GM12892 (cell line): ENCODE measurements at places on chromosomes 6 and 20.

DNA sequence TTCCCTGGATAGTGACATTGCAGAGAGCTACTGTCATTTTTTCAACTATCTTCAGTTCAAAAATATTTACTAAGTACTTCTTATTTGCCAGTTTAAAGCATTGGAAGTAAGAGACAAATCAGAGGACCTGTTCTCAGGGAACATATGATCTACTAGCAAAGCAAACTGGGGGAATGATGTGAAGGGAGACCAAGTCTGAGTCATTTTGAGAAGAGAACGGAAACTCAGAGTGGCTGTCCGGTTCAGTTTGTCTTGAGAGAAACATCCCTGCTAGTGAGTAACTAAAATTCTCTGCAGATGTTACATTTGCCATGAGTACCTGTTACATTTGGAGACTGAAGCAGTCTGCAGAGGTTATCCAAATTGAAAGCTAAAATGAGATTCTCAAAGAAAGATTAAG lies 118.3 kb downstream of the KCNQ5 start:
- no peak for DNase-seq

DNA sequence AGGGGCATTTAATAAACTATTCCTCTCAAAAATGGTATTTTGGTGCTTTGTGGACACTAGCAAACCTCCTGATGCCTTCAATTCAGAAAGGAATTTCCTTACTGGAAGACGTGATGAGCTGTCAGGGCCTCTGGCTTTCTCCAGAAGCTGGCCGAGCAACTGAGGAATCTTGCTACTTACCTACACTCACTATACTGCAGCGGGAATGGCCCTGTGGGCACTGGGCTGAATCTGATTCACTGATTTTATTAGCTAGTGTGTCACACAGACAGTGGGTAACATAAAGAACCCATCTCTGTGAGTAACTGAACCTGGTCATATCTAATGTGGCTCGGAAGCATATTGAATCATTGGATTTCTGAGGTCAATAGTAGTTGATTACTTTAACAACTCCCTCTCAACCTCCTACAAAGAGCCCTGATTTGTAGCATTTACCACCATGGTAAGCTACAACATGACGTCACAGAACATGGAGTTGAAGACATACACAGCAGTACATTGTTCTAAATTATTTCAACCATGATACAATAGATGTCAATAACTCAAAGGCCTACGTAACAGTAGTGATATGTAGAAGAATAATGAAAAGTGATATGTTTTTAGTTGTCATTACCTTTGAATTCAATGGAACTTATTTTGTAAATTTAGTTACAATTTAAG lies 232.1 kb downstream of the SYNE1 start:
- DNase-seq = no peak

DNA sequence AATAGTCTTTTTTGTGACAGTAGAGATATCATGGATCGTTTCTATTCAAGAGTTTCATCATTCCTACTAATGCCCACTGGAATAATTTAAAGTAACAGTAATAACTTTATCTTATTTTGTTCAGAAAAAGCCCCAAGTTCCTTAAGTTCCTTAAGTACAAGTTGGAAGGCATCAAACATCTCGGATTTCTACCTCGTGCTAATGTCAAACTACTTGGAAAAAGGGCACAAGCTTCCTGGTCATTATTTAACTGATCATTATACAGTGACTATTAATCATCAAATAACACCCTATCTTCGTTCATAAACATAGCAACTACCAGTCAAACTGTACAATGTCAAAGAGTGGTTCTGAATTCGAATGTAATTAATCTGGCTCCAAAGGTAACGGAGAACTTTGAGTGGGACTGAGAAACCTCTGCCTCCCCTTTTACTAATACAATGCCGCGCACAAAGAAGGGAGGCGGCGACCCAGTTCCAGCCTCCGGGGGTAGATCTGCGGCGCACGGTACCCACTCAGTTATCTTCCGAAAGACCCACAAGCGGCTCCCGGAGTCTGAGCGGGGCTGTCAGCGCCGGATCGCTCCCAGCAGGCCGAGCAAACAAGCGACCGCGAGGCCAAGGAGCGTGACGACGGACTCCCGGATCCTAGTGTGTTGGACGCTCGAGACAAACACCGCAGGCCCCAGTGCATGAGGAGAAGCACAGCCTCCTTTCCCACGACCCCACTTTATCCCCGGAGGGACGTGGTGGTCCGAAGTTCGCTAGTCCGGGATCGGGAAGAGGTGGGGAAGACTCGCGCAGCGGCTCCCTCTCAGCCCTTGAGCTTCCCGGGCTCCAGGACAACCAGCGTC lies 716 bp downstream of the SHPRH start:
- DNase-seq = peak; percentile 17

GRCh38 chr6:167470836-167471547 lies 146.1 kb downstream of the TTLL2 start:
- no peak for DNase-seq

- no peak for DNase-seq
Measured at GRCh38 chr6:56102216-56102615, 145.2 kb downstream of the COL21A1 start.

DNA sequence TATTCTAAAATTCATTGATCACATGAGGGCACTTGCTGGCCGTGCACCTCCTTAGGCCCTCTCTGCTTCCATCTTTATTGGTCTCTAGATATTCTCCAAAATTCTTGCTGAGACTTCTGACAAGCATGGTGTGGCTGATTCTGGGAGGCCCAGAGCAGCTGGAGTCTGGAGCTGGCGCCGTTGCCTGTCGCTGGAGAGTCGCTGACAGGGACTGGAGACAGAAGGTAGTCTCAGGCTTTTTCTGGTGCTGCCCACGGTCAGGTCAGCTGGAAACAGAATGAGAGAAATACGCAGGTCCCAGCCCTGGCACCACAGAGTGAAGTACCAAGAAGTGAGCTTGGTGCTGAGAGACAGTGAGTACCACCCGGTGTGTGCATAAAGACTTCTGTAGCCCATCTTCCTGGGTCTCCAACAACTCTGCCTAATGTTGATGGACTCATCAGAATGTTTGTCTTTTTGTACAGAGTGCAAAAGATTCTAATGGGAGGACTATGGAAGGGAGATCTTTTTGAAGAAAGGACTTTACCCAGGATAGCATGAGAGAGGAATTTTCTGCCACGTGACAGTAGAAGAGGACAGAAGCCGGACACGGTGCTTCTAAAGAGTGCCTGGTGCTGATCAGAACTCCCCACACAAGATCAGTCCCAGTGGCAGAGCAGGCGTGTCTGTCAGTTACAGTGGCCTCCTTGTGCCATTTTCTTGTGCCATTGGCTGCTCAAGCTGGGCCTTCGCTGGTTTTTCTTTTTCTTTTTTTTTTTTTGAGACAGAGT lies 1.8 kb upstream of the ALDH8A1 start:
- DNase-seq = no peak

- no peak for DNase-seq
Measured at GRCh38 chr6:52373151-52373690, 11.3 kb downstream of the PAQR8 start.

- no peak for DNase-seq
Measured at GRCh38 chr20:7629880-7630279, 310.4 kb downstream of the HAO1 start.

DNA sequence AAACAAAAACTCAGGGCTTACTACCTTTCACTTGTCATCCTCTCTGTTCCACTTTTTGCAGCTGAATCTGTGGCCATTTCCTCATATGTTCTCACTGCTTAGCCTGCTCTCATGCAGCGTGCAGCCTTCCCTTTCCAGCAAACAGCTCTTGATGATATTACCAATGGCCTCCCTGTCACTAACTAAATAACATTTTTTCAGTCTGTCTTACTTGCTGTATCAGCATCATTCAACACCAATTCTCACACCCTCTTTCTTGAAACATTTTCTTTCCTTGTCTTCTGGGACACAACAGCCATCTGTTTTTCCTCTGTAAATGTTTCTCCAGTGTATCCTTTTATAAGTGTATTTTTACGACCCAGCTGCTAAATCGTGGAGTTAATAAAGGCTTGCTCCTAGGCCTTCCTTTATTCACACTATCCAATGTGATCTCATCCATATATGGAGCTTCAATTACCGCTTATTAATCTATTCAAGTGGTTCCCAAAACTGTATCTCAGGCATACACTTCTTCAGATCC lies 523.6 kb upstream of the RNF217 start:
- no peak for DNase-seq

DNA sequence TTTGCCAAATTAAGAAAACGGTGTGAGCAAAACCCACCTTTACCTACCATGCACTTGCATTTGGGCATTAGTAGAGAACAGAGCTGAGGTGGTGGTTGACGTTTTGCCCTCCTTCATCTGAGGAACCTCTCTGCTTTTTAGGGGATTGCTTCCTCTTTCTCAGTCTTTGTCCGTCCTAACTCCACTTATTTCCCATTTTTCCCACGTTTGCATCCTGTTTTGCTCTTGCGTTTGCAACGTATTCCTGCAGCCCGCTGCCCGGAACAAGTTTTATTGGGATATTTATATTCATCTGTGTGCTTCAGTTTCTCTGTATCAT lies 374 bp upstream of the SERINC1 start:
- no peak for DNase-seq

GRCh38 chr20:33211817-33212424 lies 5.2 kb upstream of the BPIFA3 start:
- peak; percentile 27 for DNase-seq

GRCh38 chr20:62688855-62689460 lies 19.7 kb upstream of the NTSR1 start:
- no peak for DNase-seq

DNA sequence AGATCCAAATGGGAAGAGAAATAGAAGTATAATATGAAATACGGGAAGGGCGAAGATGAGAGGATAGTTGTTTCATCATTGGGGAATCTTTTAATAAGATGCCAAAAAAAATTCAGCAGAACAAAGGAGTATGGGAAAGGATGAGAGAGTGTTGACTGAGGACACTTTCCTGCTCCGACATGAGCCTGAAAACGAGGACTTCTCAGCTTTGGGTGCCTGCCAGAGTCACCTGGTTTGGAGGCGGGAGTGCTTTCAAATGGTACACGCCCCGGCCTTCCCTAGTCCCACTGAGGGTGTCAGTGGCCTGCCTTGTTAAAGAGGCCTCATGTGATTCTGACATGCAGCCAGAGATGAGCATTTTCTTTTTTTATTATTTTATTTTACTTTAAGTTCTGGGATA lies 250.9 kb downstream of the ANKRD60 start:
- DNase-seq = no peak

DNA sequence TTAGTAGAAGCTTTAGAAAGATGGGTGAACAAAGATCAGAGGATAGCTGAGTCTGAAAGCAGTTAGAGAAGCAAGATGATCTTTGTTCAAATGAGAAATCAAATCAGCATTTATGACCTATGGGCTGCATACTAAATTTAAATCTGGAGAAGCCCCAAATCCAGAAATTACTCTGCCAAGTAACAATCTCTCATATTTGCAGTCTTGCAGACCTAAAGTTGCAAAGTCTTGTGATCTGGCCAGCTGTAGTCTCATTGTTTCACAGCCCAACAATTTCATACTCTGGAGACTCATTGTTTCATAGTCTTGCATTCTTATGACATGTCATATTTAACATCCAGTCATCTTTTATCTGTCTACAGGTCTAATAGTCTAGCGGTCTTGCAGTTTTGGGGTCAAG lies 364.9 kb upstream of the RSPO3 start:
- DNase-seq = no peak

DNA sequence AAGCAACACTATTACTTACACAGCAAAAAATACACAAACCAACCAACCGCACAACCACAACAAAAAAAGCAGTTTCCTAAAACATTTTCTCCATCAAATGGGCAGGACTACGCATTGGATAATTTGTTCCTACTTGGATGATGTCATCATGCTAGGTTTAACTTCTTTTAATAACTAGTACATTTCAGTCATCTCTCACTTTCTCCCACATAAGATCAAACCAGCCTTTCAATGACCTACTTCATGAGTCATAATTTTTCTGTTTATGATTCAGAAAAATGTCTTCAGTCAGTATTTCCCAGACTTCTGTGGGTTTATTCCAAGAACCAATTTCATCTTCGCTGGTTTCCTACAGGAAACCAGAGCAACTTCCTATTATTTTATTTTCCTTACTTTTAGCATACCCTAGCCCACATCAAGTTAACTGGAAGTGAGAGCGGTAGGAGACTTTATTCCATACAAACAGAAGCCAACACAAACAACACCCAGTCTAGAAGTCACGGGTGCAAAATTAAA lies 134.2 kb downstream of the GMDS start:
- no peak for DNase-seq

DNA sequence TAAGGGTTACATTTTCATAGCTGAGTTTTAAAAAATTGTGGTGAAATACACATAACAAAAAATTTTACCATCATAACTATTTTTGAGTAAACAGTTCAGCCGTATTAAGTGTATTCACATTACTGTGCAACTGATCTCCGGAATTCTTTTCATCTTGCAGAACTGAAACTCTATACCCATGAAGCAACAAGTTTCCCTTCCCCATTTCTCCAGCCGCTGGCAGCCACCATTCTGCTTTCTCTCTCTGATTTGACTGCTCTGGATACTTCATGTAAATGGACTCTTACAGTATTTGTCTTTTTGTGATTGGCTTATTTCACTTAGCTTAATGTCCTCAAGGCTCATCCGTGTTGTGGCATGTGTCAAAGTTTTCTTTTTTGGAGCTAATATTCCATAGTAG lies 341.6 kb downstream of the QKI start:
- no peak for DNase-seq

GRCh38 chr6:77630014-77630413 lies 22.8 kb upstream of the MEI4 start:
- no peak for DNase-seq

- no peak for DNase-seq
Measured at GRCh38 chr20:2403291-2404052, 22.8 kb downstream of the TGM6 start.

- DNase-seq = no peak
Measured at GRCh38 chr6:20215310-20215709, 3.0 kb upstream of the MBOAT1 start.

GRCh38 chr20:48725555-48725991 lies 102.2 kb downstream of the PREX1 start:
- DNase-seq = no peak

DNA sequence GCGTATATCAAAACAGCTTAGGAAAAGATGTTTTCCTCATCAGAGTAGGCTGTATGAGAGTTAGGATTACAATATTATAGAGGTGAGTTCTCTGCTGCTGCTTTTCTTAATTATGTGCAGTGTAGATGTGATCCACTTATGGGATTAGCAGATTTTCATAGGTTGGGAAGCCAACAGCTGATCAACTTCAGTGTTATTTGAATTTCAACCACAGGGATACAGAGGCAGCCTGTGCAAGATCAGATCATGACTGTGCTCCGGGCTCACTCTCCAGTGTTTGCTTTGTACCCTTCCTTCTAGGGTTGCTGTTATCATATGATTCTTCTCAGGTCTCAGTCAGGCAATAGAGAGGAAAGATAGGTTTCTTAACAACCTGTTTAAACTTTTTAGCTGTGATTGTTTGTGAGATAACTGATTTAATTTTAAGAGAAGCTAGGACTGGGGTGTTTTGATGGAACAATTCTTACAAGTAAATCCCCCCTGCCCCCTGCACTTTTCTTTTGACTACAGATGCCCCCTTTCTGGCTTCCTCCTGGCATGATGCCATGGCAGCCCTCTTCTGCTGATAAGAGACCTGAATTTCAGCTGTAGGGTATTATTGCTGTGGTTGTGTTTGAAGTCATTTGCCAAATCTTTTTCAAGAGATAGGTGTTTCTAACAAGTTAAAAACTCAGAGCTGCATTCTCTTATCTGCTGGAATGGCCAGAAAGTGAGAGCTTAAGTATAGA lies 8.5 kb downstream of the RNF8 start:
- DNase-seq = no peak
